Choroid plexus epithelial cell (primary cell): ENCODE measurements at places on chromosomes 6 and 20.

DNA sequence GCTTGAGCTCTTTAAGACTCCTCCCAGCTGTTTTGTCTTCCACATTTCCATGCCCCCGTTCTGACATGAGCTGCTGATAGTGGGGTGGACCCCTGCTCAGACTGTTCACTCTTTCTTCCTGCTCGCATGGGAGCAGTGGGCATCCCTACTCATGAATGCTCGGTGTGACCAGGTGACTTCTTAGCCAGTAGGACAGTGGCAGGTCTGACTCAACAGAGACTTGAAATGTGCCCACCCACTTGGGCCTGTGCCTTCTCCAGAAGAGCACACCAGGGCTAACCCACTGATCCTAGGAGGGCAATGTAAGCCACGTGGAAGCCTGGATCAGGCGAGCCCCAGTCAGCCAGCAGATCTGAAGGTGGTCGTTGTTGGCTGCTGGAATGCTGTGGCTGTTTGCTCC lies 582.0 kb downstream of the QKI start:
- no peak for DNase-seq

DNA sequence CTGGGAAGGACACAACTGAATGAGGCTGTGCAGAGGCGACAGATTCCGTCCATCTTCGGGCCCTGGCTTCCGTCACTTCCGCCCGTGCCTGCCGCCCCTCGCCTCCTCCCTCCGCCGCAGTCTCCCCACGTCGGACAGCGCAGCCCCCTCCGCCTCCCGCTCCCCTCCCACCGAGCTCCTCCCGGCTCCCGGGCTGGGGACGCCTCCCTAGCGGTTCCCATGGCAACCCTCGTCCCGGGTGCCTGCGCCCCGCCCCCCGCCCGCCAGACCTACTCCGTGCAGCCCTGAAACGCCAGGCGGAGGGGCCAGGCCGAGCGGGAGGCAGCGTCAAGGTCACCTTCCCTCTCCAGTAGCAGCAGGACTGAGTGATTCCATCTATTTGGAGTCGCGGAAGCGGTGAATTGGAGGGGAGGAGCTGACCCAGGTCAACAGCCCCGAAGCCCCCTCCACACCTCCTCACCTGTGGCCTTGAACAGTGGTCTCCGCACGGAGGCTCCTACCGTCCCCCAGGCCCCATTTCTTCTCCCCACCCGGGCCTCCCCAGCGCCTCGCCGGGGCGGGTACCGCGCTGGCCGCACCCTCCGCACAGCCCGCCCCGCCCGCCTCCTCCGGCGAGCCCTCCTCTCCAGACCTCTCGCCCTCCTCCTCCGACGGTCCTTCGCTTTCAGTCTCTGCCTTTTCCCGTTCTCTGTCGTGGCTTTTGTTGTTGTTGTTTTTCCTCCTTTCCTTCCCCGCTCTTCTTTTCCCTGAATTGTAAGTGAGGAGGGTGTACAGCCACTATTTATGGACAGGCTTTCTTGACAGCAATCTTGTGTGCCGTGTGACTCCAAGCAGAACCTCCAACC lies 951 bp downstream of the NRSN2 start:
- peak; percentile 98 for DNase-seq

DNA sequence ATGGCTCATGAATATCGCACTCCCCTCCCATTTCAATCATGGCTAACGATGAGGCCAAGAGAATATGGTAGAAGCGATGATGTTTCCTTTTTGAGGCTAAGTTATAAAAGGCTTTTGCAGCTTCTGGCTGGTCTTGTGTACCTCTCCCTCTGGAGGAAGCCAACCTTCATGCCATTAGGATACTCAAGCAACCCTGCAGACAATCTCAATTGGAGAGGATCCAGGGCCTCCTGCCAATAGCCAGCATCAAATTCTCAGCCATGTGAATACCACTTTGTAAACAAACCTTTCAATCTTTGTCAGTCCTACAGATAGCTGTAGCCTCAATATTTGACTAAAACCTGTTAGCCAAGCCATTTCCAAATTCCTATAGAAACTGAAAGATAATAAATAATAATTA lies 738.4 kb downstream of the KIF16B start:
- DNase-seq = no peak

DNA sequence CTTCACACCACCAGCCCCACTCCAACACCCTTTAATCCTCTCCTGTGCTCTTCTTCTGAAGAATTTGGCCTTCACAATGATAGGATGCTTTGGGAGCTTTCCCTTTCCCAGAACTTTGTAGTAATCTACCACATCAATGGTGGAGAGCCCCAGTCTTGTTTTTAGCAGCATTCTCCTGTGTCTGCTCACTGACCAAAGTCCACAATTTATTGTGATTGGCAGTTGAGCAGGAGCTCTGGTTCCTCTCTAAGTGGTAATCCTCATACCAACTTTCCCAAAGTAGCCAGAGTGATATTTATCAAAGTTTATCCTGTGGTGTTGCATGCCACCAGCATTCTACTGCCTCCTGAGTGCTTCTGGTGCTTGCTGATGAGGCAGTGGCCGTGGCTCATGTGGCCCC lies 29.0 kb upstream of the OPN5 start:
- DNase-seq = no peak

DNA sequence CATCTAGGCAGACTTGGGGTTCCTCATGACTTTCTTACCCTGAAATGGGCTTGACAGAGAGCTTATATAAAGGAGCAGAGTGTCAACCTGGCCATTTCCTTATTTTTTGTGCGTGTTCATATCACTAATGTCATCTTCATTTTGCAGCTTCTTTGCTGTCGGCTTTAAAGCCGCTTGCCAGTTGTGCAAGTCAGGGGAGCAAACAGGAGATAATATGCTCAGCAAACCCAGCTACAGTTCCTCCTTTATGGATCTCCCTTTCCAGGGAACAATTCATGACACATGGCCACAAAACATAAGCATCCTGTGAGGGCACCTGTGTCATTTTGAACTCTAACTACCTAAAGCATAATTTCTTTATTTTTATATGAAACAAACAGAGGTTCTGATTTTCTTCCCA lies 6.5 kb upstream of the TUBB2B start:
- no peak for DNase-seq

DNA sequence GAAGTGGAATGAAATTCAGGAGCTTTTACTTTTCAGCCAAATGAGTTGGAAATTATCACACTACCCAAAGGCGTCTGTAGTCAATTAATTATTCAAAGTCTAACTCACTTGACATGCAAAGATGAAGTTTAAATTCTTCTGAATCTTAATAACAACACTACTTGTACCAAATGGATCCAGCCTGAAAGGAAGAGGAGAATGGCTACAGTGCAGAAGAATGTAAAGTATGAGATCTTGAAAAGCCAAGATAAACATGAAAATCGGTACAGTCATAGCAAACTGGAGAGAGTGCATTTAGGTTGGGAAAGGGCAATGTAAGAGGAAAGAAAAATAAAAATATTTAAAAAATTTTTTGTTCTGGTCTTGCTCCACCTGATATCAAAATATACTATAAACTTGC lies 195.5 kb downstream of the SIM1 start:
- peak; percentile 91 for DNase-seq

- no peak for DNase-seq
Measured at GRCh38 chr6:109322825-109323224, 59.4 kb downstream of the CD164 start.

- peak; percentile 5 for DNase-seq
Measured at GRCh38 chr20:39910536-39910935, 778.5 kb downstream of the MAFB start.

GRCh38 chr6:120584111-120584760 lies 750.0 kb downstream of the TBC1D32 start:
- no peak for DNase-seq

DNA sequence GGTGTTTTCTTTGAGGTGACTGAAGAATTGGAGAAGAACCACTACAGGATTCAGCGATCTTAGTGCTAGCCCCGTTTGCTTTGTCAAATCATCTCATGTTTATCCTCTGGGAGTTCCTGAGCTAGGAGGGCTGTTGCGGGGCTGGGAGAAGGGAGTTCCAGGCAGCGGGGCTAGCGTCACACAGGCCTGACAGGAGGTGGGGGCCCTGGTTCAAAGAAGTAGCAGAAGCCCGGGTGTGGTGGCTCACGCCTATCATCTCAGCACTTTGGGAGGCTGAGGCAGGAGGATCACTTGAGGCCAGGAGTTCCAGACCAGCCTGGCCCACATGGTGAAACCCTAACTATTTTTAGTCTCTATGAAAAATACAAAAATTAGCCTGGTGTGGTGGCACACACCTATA lies 33.2 kb upstream of the SULF2 start:
- DNase-seq = no peak

DNA sequence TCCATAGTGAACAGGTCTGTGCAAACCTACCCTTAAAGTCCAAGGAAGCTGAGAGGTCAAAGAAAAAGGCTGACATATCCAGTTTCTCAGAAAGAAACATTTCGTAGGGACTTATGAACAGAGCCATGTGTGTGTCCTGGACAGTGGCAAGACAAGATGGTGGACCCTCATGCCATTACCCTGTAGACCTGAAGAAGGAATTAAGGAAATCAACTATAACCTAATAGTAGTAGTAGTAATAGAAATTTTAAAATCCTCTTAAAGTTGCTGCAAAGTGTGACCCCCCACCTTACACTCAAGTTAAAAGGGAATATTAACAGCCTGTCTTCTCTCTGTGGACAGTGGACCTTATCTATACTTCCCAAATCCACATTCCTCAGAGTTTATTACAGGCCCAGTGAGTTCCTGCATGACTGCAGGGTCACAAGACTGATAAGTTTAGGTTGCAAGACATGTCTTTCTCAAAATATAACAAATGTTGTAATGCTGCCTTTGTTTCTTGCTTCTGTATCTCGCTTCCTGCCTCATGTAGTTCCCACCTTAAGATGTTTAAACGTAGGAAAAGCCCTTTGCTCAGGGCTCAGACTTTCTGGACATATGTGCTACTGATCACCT lies 10.6 kb downstream of the IL22RA2 start:
- DNase-seq = no peak

GRCh38 chr20:4550740-4551139 lies 171.0 kb upstream of the PRND start:
- DNase-seq = no peak

GRCh38 chr6:165106261-165106660 lies 203.1 kb downstream of the C6orf118 start:
- no peak for DNase-seq

GRCh38 chr6:73487473-73487872 lies 25.9 kb downstream of the MTO1 start:
- no peak for DNase-seq

DNA sequence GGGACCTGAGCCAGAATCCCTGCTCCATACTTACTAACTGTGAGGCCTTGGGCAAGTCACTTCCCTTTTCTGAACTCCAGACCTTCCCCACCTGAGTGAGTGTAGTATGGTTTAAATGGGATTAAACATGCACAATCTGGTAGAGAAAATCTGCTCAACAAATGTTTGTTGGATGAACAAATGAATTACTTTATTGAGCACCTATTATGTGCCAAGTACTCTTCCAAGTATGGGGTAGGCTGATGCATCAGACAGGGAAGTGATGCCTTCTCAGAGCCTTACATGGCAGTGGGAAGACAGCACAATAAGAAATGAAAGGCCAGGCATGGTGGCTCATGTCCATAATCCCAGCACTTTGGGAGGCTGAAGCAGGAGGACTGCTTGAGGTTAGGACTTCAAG lies 15.0 kb upstream of the LBP start:
- DNase-seq = no peak

- peak; percentile 90 for DNase-seq
Measured at GRCh38 chr20:53750827-53751619, 157.4 kb upstream of the ZNF217 start.

- DNase-seq = no peak
Measured at GRCh38 chr6:118959903-118960302, 24.9 kb upstream of the MCM9 start.

DNA sequence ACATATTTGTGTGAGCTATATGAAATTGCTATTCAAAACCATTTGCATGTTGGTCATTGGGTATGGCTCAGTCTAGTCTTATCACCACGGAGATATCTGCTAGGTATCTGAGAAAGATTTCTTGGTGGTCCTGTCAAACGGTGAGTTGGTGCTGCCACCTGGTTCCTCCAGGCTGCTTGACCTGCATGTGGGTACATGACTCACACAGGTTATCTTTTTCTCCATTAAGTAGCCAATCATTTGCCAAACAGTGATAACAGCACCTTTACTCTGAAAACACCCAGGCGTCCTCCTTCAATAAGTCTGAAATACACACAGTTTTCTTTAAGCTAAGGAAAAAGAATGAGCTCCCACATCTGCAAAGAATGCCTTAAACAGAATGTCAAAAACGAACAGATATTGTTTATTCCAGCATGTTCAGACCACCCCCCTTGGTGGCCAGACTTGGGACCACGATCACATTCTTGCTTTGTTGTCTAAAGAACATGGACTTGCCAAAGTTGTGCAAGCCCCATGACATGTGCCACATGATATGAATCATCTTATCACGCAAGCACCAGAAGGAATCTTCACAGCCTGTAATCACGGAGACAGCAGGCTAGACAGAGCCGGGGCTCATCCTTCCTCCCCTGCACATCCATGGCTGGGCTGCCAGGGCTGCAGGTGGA lies 200.7 kb upstream of the THBS2 start:
- DNase-seq = peak; percentile 98
